Hematopoietic multipotent progenitor cell treated with erythropoietin and hydrocortisone succinate and interleukin-3 and kit ligand, for 15 days (in vitro differentiated cells): ENCODE measurements at places on chromosomes 7 and 10.

- DNase-seq = no peak
Observed at GRCh38 chr7:140008755-140009610, 53.8 kb downstream of the PARP12 start.

DNA sequence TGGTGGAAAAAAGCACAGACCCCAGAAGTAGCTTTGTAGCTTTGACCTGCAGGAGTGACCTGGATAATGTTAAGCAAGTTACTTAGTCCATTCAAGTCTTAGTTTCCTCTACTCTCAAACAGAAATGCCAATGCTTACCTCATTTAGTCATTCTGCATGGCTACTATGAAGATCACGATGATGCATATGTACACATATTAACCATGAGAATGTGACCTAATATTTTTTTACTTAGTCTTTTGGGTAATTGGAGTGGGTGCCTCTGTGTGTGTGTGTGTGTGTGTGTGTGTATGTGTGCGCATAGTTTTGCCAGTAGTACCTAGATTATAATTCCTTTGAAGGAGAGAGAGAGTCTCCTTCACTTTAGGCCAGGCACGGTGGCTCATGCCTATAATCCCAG lies 95.8 kb downstream of the NRP1 start:
- DNase-seq = no peak

DNA sequence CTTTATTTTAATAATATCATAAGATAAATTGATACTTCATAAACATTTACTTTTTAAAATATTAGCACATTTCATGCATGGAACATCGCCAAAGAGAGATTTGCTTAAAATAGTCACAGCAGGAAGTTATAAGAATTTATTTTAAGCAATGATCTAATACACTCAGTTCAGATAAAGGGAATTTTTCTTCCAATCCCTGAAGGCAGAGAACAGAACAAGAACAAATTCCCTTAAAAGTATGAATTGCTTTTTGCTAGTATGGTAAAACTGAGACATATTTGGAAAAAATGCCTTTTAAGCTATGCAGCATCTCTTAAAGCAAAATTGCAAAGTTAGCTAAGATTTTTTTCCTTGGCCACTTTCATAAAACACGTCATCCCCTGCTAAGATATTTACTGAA lies 91.0 kb downstream of the SEMA3D start:
- no peak for DNase-seq

DNA sequence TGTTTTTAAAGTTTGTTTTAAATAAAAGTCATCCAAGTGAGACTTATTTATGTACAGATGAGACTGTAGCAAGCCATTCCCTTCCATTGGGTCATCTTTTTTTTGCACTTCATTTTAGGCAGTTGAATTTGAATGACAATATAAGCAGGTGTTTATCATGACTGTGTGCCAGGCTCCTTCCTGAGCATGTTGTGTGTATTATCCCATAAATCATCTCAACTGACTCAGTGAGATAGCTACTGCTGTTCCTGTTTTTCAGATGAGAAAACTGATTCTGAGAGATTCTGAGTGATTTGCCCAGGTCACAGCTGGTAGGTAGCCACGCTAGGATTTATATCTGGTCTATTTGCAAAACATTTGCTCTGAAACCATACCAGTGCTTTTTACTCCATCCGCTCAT lies 11.7 kb downstream of the TMEM254 start:
- DNase-seq = no peak

- no peak for DNase-seq
Observed at GRCh38 chr10:24382596-24382978, 173.6 kb downstream of the KIAA1217 start.

DNA sequence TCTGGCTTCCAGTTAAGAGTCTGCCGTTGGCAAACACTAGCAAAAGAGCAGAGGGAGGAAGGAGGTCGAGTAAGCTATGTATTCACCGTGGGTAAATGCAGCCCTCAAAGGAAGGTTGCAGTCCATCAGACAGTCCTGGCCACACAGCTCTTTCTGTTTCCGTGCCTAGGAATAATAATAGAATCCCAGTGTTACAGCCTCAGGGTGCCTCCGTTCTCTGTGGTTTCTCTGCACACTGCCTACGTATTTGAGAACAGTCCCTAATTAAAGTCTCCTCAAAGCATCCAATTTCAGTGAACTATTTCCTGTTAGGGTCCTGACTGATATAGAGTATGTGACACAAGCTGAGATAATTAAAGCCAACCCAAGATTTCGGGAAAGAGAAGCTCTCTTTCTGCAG lies 176.7 kb downstream of the GPAM start:
- DNase-seq = no peak
